ENCODE measurements at places on chromosomes 1 and 21.
A peak's percentile ranks its signal among the peaks of the same experiment; 100 is the strongest.

DNA sequence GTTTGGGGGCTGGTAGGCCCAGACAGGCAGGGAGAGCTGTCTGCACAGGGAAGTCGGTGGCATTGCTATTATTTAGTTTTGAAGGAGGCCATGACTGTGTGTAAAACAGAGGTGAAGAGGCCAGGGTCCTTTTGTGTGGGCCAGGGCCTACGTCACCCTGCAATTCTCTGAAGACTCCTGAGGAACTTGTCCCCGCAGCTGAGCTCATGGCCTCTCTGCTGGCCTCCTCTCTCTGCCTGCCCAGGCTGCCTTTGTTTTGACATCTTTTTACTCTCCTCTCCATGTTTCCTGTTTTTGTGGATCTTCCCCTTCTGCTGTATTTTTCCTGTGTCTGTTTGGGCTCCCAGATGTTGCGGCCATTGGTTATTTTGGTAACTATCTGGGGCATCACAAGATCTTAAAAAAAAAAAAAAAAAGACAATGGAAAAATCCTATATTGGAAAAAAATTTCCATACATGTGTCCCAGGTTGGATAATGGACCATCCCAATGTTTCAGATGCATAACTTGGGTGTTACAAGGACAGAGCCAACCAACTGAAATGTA is 280.7 kb downstream of the RPS6KC1 start:
- no peak for DNase-seq

GRCh38 chr1:173285048-173285447 is 77.9 kb upstream of the TNFSF4 start:
- no peak for DNase-seq

GRCh38 chr1:98005326-98006010 is 84.6 kb upstream of the DPYD start:
- no peak for DNase-seq

DNA sequence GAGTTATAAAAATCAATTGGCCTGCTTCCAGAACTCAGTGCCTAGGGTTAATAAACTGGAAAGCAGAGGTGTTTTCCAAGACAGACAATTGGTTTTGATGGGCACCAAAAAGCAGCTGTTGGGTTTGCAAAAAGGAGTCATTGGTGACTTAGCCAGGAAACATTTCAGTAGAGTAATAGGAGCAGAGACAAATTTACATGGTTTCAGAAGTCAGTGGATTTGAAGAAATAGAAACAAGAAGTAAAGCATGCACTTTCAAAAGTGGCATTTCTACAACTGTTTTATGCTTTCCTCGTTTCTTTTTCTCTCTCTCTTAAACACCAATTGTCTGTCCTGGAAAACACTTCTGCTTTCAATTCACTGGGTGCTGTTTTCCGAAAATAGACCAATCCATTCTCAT is 87.8 kb downstream of the GLUL start:
- DNase-seq: no peak

GRCh38 chr1:63051886-63052285 is 268.0 kb downstream of the ATG4C start:
- DNase-seq: no peak

- DNase-seq: peak; percentile 7
Observed at GRCh38 chr1:220748089-220748934, at the start of gene MTARC2. Gene MTARC2, plus strand, starts transcription at chr1:220748322. Its CDS starts 210 bp downstream, at chr1:220748532.

DNA sequence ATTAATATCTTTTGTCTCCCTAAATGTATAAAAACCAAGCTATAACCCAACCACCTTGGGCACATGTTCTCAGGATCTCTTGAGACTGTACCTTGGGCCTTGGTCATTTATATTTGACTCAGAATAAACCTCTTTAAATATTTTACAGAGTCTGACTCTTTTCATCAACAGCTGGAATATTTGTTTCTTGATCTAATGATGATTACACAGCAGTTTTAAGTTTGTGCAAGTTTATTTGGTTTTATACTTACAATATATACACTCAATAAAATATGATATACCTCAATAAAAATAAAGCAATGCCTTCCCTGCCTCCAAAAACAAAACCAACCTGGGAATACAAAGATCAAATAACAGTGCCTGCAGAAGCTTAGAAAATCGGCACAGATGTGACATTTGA is 22.0 kb downstream of the LEPR start:
- DNase-seq: no peak

DNA sequence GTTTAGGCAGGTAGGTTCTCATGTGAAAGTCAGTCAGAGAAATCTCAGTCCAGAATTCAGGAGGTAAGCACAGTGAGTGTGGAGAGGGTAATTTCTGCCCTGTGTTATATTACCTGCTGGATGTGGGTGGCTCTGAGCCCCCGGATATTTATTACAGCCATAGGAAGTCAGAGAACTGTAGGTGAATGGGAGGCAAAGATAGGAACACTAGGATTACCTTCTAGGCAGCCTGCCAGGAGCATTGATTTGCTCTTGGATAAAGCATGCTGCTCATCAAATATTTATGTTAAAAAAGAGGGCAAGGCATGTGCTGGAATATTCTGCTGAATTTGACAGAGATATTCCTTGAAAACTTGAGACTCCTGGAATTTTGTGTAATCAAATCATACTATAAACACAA is 8.5 kb downstream of the GNG12 start:
- no peak for DNase-seq

GRCh38 chr1:59356627-59357026 is 59.7 kb downstream of the FGGY start:
- no peak for DNase-seq

GRCh38 chr1:246569248-246570238 is 3.3 kb downstream of the CNST start:
- peak; percentile 68 for DNase-seq

GRCh38 chr1:235783148-235783776 is 83.4 kb downstream of the LYST start:
- peak; percentile 39 for DNase-seq

- DNase-seq: no peak
Observed at GRCh38 chr1:218829097-218829496, 344.6 kb upstream of the LYPLAL1 start.

GRCh38 chr1:29984166-29984861 is 739.1 kb downstream of the MATN1 start:
- no peak for DNase-seq

GRCh38 chr21:43292041-43292865 is 123.4 kb downstream of the CRYAA start:
- DNase-seq: no peak

DNA sequence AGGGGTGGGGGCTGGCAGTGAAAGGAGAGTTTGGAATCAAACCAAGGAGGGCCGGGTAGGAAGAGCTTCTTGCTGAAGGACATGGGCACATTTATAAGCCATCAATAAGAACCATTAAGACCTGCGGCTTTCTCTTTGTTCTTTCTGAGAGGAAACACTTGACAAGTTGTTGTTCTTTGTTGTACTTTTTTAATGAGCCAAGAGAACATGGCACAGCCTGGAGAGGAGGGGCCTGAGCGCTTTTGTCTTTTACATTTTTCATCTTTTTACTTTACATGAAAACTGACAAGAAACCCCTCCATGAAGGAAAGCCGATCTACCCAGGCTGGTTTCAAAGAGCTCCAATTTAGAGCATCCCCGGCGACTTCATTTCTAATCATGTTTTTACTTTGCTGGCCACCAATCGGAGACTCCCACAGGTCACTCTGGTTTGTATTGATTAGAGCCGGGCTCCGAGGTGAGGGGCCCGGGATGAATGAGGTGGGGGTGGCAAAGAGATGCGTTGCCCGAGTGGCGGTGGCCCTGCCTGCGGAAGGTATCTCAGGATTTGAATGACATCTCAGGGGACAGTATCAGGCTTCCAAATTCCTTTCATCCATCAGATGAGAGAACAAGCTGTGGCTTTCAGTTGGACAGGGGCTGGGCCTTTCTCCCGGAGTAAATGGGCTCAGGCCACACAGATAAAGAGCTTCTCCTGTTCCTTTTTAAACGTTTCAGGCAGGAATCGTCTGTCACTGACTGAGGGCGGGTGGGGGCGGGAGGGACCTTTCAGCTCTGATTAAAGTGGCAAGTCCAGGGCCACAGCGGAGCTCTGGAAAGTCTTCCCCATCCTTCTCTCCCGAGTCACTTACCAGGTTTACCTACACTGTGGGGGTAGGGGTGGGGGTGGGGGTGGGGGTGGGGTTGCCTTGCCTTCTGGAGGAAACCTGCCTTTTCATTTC is 138.8 kb upstream of the ARHGEF16 start:
- DNase-seq: no peak

DNA sequence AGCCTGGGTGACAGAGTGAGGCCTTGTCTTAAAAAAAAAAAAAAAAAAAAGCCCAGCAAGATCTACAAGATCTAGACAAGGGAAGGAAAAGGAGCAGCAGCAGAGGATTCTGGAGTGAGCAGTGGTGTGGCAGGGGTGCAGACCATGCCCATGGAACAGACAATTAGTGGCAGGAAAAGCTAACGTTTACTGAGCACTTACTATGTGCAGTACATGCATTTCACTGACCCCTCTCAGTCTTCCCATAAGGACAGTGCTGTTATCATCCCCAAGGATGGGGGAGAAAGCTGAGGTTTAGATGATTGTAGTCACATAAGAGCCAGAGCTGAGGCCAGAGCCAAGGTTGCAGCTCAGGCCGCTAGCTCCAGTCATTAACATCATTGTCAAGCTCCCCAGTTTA is 5.9 kb downstream of the PODN start:
- DNase-seq: no peak

GRCh38 chr1:202967684-202968281 is 726 bp upstream of the CYB5R1 start:
- no peak for DNase-seq

DNA sequence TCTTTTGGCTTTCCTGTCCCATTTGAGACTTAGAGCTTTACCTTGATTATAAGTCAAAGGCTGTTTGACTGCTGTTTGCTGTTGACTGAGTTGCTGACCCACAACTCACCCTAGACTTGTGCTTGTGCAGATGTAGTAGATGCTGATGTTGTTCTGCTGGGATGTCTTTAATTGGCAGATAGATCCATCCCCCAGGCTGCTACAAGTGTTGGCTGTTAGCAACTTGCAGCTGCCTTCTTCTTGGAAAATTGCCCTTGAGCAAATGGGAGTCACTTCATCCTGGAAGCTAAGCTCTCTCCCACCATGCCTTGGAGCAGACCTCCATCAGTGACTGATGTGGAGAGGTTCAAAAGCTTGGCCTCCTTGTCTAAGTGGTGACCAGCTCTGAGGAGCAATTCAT is 139.3 kb upstream of the KIAA0040 start:
- no peak for DNase-seq

- DNase-seq: no peak
Observed at GRCh38 chr1:205840146-205840923, 9.6 kb downstream of the PM20D1 start.

DNA sequence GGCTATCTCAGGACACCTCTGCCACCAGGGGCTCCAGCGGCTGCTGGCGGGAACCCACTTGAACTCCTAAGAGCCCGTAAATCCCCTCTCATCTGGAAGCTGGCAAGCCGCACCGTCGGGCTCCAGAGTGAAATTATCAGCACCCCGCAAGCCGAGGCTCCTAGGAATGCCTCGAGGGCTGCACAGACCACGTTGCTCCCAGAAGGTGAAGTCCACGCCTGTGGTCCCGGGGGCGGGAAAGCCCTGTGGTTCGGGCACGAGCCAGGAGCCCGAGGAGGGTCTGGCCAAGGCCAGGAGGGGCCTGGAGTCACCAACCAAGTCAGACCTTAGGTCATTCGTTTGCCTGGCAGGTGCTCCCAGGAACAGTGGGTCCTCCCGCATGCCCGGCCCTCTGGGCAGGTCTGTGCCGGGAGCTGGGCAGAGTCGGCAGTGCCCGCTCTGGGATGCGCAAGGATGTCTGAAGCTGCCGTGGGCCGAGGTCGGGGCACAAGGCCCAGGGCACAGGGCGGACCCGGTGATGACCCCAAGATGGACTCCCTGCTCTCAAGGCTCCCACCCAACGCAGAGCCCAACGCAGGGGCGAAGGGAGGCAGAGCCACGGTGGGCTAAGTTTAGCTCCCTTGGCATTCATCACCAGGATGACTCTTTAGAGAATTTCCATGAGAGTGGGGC is 8.9 kb downstream of the ACTRT2 start:
- DNase-seq: no peak

- DNase-seq: no peak
Observed at GRCh38 chr1:87963556-87963955, 634.9 kb downstream of the LMO4 start.

GRCh38 chr1:6342056-6342455 is 51.5 kb downstream of the ACOT7 start:
- no peak for DNase-seq

- no peak for DNase-seq
Observed at GRCh38 chr1:99860703-99861102, 10.5 kb downstream of the AGL start.

DNA sequence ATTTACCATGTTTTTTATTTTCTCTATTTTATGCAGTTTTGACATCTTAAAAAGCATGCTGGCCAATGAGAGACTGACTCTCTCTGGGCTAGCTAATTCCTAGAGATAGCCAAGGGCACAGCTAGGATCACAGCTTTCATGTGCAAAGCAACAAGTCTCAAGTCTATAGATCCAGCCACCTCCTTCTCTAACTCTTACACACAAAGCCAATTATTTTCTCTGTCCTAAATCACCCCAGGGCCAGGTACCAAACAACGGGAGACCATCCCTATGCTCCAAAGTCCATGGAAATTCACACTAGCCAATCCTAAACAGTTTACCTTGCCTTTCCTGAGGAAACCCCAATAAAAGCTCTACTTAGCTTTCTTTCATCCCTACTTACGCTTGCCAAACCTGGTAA is 38.0 kb downstream of the ARHGAP29 start:
- DNase-seq: no peak

GRCh38 chr1:54502342-54502741 is 45.7 kb upstream of the ACOT11 start:
- DNase-seq: no peak

GRCh38 chr1:89041119-89041641 is 18.5 kb upstream of the GBP3 start:
- peak; percentile 36 for DNase-seq
